Cardiac fibroblast (primary cell): ENCODE measurements at places on chromosomes 7 and 10.

DNA sequence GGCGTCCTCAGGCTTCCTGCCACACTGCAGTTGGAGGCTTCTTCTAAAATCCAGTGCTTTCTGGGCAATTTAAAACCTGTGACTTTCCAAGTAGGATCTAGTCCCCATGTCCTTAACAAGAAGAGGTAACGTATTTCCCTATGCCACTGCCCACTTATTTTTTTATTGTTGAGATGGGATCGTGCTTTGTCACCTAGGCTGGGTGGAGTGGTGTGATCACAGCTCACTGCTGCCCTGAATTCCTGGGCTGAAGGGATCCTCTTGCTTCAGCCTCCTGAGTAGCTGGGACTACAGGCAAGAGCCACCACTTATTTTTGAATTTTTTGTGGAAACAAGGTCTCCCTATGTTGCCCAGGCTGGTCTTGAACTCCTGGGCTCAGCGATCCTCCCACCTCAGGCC lies 63.4 kb downstream of the DAGLB start:
- DNase-seq = no peak

DNA sequence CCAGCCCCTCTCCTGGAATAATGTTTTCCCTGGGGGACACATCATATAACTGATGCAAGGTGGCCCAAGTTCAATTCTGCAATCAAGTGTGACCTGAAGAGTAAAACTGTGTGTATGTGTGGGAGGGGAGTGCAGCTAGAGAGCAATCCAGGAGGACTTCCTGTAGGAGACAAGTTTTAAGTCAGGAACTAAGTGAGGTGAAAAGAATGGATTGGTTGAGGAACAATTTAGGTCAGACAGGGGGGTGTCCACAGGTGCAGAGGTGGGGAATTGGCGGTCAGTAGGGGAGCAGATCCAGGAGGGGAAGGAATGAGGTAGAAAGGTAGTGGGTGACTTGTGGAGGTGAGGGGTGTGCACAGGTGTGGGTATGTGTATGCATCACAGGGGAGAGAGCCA lies 82.6 kb downstream of the NEURL1 start:
- DNase-seq = no peak

DNA sequence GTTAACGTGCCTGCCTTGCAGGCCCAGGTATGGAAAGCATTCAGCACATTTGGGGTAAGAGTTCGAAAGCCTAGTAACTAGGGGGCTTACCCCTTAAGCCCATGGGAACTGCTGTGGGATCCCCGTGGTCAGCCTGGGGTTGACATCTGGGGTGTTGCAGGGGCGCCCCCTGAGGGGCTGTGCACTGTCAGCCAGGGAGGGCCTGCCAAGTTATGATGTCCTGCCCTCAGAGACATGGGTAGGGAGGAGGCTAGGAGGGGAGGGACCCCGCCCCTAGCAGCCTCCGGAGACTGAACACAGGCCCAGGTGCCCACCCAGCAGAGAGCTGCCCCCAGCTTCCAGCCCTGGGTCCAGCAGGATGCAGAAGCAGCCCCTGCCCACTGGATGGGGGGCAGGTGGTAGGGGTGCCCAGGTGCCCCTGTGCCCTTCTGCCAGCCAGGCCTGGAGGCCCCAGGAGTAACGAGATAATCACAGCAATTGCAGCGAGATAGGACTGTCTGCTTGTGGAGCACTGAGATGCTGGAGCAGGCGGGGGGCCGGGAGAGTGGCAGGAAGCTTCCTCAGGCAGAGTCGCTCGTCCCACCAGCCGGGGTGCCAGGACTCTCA lies 153.3 kb downstream of the UBE2H start:
- DNase-seq = no peak

DNA sequence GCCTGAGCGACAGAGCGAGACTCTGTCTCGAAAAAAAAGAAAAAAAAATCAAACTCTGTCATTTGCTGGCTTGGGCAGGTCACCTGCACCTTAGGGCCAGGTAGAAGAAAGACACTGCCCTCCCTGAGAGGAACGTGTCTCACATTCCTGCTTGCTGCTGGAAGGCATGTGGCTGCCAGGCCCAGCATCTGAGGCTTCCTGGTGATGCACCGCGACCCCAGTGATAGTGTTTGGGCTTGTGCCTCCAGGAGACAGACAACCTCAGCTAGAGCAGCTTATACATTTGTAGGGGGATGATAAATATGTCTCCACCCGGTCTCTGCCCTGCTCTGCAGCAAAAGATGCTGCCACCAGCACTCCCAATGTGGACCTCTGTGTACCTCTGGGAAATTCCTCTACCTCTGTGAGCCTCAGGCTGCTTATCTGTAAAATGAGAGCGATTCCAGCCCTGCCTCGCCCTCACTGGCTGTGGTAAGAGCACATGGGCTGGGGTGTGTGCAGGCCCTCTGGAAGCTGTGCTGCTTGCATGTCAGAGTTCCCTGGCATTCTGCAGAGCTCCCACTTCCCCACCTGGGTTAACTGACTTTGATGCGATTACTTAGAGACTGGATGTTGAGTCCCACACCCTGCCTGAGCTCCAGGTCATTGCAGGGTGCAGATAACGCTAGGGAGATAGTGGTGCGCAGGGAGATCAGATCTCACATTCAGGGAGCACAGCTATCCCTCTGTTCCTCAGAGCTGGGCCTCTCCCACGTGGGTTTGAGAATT lies 19.9 kb downstream of the SLC29A3 start:
- DNase-seq = no peak

GRCh38 chr7:92674379-92674778 lies 84.2 kb upstream of the FAM133B start:
- DNase-seq = no peak

GRCh38 chr7:140230861-140231770 lies 54.3 kb upstream of the KDM7A start:
- peak; percentile 40 for DNase-seq

DNA sequence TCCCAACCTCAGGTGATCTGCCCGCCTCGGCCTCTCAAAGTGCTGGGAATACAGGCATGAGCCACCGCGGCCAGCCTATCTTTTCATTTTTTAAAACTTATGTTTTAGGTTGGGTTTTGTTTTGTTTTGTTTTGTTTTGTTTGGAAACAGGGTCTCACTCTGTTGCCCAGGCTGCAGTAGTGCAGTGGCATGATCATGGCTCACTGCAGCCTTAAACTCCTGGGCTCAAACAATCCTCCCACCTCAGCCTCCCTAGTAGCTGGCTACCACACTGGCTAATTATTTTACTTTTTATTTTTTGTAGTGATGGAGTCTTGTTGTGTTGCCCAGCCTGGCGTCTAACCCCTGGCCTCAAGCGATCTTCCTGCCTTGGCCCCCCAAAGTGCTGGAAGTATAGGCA lies 19.4 kb upstream of the AGFG2 start:
- no peak for DNase-seq

GRCh38 chr10:127142136-127142535 lies 54.3 kb downstream of the INSYN2A start:
- DNase-seq = no peak

DNA sequence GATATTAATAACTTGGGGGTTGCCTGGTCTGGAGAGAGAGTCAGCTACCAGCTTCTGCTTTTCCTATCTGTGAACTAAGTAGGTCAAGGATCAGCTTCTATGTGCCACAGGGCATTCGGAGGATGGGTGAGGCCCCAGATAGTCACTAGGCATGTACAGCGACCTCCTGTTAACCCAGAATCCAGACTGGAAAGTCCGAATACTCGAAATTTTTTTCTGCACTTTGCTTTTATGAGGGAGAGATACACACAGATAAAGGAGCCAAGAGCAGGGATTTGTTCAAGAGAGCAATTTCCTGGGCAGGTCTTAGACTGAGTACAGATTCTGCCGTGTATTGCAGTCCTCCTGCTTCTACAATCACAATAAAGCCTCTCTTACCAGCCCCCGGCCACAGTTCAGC lies 54.2 kb downstream of the EMX2 start:
- DNase-seq = no peak

DNA sequence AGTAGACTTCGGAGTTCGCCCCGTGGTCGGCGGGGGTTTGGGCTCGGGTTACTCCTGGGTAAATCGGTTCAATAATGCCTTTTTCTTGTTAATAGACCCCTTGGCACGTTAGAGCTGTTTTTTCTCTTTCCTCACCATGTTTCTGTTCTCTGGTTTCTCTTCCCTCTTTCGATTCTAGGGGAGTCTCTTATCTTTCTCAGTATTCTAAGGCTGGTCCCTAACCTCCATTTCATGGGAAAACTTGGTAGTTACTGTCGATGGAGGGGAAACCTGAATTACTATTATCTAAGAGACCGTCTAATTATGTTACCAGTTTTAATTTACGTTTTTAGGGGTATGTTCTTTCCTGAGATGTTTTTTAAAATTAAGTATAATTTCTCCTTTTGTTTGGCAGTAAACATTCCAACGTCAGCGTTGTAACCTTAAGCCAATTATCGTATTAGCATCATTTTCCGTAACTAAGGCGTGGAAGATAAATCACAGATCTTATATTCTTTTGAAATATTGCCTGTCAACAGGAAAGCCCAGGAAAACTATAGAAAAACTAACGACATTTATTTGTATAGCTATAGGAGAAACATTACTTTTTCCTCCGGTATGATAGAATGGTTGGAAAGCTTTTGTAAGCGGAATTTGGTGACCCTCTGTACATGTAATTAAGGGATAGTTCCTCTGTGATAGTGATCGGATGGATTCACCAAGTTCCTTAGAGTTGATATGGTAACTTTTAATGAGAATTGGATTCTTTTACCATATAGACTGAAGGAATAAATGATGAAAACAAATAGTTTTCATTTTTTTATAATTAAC lies 847 bp downstream of the BTAF1 start:
- peak; percentile 34 for DNase-seq
